ENCODE measurements at places on chromosomes 16 and 17. TPM values are rescaled to one million over a fixed set of nuclear protein-coding genes. Genes with fewer than 3 reads are reported as not detected.

Gene CTCF
- 48.3 TPM for total RNA-seq

GRCh38 chr16:31301708-31302400 lies 42.1 kb downstream of the ITGAM start:
- H3K4me3 ChIP-seq = no peak overlapping the region
- no peaks in the 10 kb centered on the region for H3K36me3 ChIP-seq
- H3K4me1 ChIP-seq = no peaks in the 10 kb centered on the region
- DNase-seq = no peak
- peaks cover 11% of the 10 kb centered on the region for H3K27me3 ChIP-seq

DNA sequence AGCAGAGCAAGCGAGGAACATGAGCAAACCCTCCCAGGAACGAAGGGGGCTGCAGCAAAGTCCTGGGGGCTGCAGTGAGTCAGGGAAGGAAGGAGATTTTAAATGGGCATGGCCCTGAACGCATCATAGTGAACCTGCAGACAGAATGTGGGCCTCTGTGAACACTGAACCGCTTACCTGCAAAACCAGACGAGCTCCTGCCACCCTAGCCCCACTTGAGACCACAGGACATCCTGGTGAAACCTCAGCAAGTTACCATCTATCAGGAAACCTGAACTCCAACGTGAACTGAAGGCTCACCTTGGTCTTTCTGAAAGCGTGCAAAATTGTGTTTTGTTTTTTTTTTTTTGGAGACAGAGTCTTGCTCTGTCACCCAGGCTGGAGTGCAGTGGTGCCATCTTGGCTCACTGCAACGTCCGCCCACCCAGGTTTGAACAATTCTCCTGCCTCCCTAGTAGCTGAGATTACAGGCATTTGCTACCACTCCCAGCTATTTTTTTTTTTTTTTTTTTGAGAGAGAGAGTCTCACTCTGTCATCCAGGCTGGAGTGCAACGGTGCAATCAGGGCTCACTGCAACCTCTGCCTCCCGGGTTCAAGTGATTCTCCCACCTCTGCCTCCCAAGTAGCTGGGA lies 30.8 kb downstream of the FANCA start:
- no peak overlapping the region for H3K27ac ChIP-seq
- DNase-seq = no peak
- no peak overlapping the region for H3K4me3 ChIP-seq

DNA sequence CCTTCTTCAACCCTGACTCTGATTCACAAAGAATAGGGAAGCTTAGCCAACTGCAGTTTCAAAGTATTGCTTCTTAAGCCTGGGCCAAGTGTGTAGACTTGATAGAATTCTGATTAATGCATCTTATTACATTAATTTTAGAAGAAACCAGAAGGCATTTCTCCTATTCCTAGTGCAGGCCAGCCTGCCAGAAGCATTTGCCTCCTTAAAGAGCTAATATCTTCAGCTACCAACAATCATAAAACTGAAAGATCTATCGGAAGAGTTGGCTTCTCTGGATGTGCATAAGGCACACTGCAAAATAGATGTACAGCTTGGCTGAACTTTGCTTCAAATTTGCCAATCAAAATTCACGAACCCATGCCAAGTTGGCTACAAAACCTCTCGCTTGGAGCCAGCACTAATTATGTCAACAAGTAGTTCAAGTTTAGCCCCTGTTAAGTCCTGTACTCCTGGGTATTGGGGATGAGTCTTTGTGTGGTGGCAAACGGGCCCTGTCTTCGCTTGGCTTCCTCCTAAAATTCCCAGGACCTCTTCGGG lies 717.8 kb downstream of the WWOX start:
- no peaks in the 10 kb centered on the region for H3K27me3 ChIP-seq
- no peaks in the 10 kb centered on the region for H3K4me1 ChIP-seq
- no peaks in the 10 kb centered on the region for H3K36me3 ChIP-seq
- H3K27ac ChIP-seq = no peak overlapping the region
- no peak for DNase-seq

Gene KRT27
- total RNA-seq = not detected

DNA sequence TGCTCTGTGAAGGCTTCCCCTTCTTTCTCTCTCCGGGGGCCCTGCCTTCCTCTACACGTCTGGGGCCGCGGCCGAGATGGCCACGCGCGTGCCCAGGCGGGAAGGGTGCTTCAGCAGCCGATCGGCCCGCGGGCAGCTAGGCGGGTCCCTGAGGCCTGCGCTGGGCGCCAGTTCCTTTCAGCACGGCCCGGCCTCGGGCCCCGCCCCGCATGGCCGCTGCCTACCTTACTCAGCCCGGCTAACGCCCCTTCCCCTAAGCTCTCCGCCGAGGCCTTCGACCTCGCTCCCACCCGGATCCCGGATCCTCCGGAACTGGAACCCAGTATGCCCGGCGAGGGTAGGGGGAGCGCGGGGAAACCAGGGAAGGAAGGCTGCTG lies 335 bp downstream of the TMEM11 start:
- H3K27me3 ChIP-seq = no peaks in the 10 kb centered on the region
- H3K4me1 ChIP-seq = peaks cover 27% of the 10 kb centered on the region
- H3K4me3 ChIP-seq = peak overlapping the region; percentile 79
- H3K27ac ChIP-seq = peak overlapping the region; percentile 87

Gene SEPTIN12
- total RNA-seq = not detected

GRCh38 chr16:54282202-54282927 lies 4.2 kb downstream of the IRX3 start:
- no peaks in the 10 kb centered on the region for H3K27me3 ChIP-seq
- H3K4me3 ChIP-seq = no peak overlapping the region
- H3K27ac ChIP-seq = no peak overlapping the region
- no peaks in the 10 kb centered on the region for H3K36me3 ChIP-seq
- peak; percentile 15 for DNase-seq

DNA sequence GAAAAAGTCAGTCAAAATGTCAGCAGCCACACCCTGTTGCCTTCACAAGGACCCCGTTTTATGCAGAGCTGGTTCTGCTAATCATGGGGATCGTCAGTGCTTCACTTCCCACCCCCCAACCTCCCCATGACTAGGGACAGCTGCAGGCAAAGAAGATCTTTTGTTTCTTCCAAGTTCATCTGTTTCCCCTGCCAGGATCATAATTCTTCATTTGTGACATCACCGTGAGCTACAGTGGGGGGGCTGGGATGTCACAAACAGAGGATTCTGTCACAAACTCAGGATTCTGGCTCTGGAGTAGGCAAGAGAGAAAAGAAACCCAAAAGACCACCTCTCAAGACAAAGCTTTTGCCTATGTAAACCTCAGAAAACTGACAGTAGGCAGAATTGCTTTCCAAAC lies 24.7 kb downstream of the DNAJC7 start:
- no peak for DNase-seq
- peaks cover 17% of the 10 kb centered on the region for H3K4me1 ChIP-seq
- H3K27ac ChIP-seq = no peak overlapping the region
- peaks cover 74% of the 10 kb centered on the region for H3K36me3 ChIP-seq
- H3K27me3 ChIP-seq = no peaks in the 10 kb centered on the region
- no peak overlapping the region for H3K4me3 ChIP-seq

Gene SULT1A2
- total RNA-seq = 1.9 TPM

GRCh38 chr16:82440336-82440735 lies 186.4 kb upstream of the CDH13 start:
- H3K27ac ChIP-seq = no peak overlapping the region
- no peak for DNase-seq
- H3K36me3 ChIP-seq = no peaks in the 10 kb centered on the region
- H3K27me3 ChIP-seq = peaks cover 13% of the 10 kb centered on the region
- no peak overlapping the region for H3K4me3 ChIP-seq

- peaks cover 13% of the 10 kb centered on the region for H3K4me1 ChIP-seq
- peaks cover 4% of the 10 kb centered on the region for H3K27me3 ChIP-seq
- no peaks in the 10 kb centered on the region for H3K36me3 ChIP-seq
- no peak for DNase-seq
- no peak overlapping the region for H3K4me3 ChIP-seq
- no peak overlapping the region for H3K27ac ChIP-seq
These were observed 6.5 kb downstream of the TPSD1 start for GRCh38 chr16:1262210-1262845.

DNA sequence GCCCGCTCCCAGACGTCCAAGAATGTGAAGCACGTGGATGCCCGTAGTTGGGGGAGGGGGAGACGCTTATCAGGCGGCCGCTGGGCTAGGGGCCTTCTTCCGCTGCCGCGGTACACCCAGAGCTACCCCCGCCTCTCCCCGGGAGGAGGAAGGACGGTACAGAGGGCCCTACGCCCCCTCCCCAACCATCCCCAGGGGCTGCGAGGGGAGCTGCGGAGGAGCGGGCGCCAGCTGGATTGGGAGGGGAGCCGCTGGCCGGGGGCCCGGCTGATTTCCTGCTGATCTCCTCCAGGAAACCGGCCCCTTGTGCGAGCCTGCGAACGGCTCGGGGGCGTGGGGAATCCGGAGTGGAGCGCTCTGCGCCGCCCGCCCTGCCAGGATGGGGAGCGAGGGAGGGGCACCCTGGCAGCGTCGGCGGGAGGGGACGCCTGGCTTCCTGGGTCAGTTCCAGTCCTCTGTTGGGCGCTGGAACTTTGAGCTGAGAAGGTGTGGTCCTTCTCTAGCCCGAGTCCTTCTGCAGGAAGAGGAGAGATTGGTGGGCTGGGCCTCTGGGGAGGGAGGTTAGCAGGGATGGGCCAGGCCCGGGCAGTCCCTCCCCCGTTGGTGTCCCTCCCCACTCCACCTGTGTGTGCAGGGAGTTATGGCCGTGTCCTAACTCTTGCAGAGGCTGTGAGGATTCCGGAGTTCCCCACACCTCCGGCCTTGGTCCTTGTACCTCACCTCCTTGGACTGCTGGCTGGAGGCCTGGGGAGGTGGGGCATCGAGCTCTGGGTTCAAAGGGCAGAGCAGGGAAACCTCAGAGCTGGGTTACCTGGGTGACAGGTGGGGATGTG lies 19.2 kb downstream of the GJD3 start:
- peak overlapping the region; percentile 38 for H3K4me3 ChIP-seq
- H3K27me3 ChIP-seq = no peaks in the 10 kb centered on the region
- no peak for DNase-seq
- peaks cover 3% of the 10 kb centered on the region for H3K36me3 ChIP-seq
- peaks cover 58% of the 10 kb centered on the region for H3K4me1 ChIP-seq

GRCh38 chr16:17939122-17939536 lies 397.4 kb downstream of the NPIPA8 start:
- H3K4me3 ChIP-seq = no peak overlapping the region
- peaks cover 16% of the 10 kb centered on the region for H3K27me3 ChIP-seq
- no peak for DNase-seq
- no peak overlapping the region for H3K27ac ChIP-seq
- H3K36me3 ChIP-seq = no peaks in the 10 kb centered on the region

DNA sequence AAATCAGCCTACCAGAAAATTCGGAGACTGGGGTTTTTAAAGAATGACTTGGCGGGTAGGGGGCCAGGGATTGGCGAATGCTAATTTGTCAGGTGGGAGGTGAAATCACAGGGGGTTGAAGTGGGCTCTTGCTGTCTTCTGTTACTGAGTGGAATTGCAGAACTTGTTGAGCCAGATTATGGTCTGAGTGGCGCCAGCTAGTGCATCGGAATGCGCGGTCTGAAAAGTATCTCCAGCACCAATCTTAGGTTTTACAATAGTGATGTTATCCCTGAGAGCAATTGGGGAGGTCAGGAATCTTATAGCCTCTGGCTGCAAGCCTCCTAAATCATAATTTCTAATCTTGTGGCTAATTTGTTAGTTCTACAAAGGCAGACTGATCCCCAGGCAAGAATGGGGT lies 762 bp upstream of the RBL2 start:
- no peaks in the 10 kb centered on the region for H3K36me3 ChIP-seq
- H3K4me1 ChIP-seq = peaks cover 19% of the 10 kb centered on the region
- no peak overlapping the region for H3K4me3 ChIP-seq
- peak overlapping the region; percentile 79 for H3K27ac ChIP-seq

All from HCT116 (cell line).